Right renal pelvis (tissue), 4 donors: ENCODE measurements at places on chromosomes 5 and 9.

- no peak for DNase-seq
Observed at GRCh38 chr9:2138646-2139045, 123.5 kb downstream of the SMARCA2 start.

- no peak for DNase-seq
Observed at GRCh38 chr9:116269250-116269649, 115.7 kb downstream of the PAPPA start.

GRCh38 chr9:89807101-89807395 lies 202.2 kb downstream of the GADD45G start:
- DNase-seq, result no peak

DNA sequence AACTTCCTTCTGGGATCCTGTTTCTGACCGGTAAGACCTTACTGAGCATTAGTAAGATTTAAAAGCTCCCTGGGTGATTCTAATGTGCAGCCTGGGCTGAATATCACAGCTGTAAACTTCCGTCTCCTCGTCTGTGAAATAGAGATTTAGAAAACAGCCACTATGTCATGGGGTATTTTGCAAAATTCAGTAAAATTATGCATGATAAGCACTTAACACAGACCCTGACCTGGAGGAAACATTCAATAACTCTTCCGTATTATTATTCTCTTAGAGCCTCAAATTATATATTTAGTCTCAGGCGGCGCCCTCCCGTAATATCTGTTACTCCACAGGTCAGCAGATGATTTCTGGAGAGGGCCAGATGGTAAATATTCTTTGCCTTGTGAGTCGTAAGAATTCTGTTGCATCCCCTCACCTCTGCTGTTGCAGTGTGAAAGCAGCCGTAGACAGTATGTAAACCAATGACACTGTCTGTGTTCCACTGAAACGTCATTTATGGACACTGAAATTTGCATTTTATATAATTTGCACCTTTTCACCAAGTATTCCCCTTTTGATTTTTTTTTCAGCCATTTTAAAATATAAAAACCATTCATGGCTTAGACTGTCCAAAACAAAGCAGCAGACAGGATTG lies 39.2 kb upstream of the RARS1 start:
- DNase-seq, result no peak

- DNase-seq, result no peak
Observed at GRCh38 chr5:134543820-134544614, 18.5 kb downstream of the JADE2 start.

- no peak for DNase-seq
Observed at GRCh38 chr5:60841361-60841760, 2.7 kb downstream of the ELOVL7 start.

DNA sequence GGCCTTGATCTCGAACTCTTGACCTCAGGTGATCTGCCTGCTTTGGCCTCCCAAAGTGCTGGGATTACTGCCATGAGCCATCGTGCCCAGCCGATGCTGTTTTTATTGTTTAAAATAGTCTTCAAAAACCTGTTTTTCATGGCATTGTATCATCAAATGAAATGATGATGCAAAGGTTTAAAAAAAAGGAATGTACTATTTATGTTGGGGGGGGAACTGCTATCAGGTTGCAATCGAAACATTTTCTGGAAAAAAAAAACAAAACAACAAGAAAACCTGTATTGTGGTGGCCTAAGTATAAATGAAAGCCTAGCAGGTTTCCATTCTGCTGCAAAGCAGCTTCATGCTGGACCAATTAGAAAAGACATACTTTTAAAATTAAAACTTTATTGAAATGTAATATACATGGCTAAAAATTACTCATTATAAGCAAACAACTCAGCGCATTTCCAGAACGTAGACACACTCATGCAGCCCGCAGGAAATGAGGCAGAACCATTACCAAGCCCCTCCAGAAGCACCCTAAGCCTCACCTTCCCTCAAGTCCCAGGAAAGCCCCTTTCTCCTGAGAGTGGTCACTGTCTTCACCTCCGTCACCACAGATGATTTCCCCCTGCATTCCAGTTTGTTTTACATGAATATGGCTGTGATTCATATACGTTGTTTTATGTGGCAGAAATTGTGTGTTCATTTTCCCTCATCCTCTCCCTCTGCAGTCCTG lies 19.0 kb downstream of the GPR107 start:
- DNase-seq, result no peak

DNA sequence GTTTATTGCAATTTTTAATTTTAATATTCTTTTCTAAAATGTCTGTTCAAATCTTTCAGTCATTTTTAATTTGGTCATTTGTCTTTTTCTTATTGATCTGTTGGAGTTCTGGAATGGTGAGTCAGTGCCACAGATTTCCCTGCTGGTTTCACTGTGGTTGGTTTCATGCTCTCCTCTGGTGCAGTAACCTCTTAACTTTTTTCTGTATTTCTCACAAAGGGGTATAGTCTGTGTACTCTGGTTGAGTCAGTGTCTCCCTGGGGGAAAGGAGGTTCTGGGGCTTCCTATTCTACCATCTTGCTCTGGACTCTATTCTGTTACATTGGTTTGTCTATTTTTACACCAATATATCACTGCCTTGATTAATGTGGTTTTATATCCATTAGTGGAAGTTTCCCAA lies 178.8 kb downstream of the CSNK1G3 start:
- DNase-seq, result no peak

DNA sequence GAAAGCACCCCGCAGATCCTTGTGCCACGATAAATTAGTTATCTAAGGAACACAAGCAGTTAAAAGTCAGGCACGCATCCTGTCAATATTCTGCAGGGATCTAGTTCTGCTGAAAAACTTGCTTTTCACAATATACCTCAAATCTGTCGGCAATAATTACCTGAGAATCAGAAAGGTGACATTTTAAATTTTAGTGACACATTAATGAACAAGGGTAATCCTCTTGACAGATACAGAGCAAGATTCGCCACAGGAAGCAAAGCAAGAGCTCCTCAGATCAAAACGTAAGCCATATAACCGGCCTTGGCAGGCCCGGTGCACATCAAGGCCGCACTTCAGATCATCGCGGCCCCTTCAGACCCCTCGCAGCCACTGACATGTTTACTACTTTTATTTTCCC lies 185.7 kb downstream of the ATPSCKMT start:
- no peak for DNase-seq

GRCh38 chr5:106833517-106833916 lies 837.2 kb downstream of the EFNA5 start:
- no peak for DNase-seq

GRCh38 chr5:93722588-93722987 lies 18.8 kb downstream of the POU5F2 start:
- DNase-seq, result no peak

- no peak for DNase-seq
Observed at GRCh38 chr5:96659170-96659569, 3.0 kb upstream of the CAST start.

DNA sequence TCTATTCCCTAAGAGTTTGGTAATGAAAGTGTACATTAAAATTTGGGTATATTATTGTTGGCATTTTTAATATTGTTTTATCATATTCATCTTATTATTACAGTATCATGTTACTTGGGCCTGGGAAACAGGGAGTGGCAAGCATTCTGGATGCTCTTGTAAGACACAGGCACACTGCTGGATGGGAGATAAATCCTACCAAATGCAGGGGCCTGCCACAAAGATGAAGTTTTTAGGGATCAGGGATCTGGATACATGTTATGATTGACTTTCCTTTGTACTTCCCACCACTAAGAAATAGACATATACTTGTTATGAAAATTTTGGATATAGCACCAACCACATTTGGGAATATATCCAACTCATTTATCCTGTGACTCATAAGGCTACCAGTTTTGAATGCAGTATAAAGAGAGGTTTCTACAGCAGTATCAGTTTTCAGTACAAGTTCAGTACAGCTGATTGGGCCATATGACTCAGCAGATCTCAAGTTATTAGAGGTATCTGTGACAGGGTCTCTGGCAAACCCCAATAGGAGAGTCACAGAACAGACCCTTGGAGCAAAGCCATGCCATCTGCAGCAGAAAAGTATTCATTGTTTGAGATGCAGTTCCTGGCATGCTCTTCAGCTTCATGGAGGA lies 360.1 kb downstream of the DMAC1 start:
- DNase-seq, result no peak

DNA sequence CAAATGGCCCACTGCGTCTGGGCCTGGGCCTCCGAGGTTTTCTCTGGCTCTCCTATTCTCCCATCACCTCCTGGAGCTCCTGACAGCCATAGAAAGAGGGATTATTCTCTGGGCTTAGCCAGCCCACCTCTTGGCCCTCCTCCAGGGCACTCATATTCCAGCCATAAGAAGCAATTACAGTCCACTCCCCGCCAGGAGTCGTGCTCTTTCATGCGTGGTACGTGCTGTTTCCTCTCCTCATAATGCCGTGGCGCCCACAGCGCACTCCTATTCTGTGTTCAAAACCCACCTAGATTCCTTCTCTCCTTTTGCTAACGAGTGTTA lies 240.8 kb upstream of the ZNF462 start:
- no peak for DNase-seq

- no peak for DNase-seq
Observed at GRCh38 chr5:117207088-117207668, 632.6 kb upstream of the SEMA6A start.

DNA sequence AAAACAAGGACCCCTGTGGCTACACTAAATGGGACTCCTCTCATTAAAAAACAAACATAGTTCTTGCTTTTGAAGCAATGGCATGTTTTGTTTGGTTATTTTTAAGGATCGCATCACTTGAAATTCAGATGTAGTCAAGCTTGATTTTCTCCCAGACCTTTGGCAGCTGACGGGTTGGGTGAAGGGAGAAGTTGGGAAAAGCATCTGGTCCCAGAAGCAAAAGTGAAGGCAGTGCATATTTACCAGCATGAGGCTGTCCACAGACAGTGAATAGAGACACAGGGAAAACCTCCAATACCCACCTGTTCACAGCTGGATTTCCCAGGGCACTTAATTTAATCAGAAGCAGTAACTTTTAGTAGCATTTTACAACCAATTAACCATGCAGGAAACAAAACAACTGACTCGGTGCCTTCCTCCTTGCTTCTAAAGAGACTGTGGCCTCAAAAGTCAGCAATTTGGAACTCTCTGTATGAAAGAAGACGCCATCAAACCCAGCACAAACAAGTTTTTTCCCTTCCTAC lies 245.4 kb downstream of the EBF1 start:
- DNase-seq, result no peak

DNA sequence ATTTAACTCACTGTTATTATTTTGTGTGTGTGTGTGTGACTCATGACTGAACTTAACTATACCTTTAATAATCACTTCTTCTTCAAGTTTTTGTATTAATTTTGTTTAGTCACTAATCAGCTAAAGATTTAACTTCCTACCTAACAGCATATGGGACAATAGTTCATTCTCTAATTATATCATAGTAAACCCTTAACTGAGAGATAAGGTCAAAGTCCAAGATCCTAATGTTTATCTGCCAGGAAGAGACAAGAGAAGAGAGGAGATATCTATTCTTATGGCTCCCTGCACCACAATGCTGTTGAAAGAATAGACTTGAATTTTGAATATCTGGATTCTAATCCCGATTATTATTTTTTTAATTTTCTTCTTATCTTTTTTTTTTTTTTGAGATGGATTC lies 28.1 kb downstream of the FREM1 start:
- DNase-seq, result no peak

- DNase-seq, result no peak
Observed at GRCh38 chr5:173680660-173681242, 64.3 kb upstream of the BOD1 start.

- no peak for DNase-seq
Observed at GRCh38 chr9:91865041-91865440, 85.0 kb downstream of the ROR2 start.

GRCh38 chr5:9268226-9268625 lies 277.6 kb downstream of the SEMA5A start:
- DNase-seq, result no peak

- DNase-seq, result no peak
Observed at GRCh38 chr5:19891658-19892057, 96.3 kb downstream of the CDH18 start.

DNA sequence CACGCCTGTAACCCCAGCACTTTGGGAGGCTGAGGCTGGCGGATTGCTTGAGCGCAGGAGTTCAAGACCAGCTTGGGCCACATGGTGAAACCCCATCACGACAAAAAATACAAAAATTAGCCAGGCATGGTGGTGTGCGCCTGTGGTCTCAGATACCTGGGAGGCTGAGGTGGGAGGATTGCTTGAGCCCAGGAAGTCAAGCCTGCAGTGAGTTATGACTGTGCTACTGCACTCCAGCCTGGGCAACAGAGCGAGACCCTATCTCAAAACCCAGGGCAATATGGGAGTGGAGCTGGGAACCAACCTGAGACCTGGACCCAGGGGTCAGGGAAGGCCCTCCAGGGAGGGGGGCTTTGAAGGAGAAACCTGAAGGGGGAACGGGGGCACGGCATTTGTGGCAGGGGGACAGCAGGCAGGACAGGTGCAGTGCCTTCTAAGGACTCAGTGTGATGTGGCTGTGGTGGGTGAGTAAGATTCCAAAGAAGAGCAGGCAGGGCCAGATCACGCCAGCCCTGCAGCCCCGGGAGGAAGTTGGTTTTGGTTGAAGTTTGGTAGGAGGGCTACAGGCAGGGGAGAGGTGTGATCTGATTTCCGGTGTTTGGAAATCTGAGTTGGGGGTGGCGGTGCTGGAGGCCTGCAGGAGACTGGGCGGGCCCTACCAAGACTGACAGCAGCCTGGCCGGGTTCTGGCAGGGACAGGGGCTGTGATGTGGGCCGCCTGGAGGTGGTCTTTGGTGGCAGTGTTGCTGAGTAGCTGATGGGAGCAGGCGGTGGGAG lies 46.2 kb downstream of the NTNG2 start:
- no peak for DNase-seq

GRCh38 chr5:157266286-157267007 lies 524 bp downstream of the CYFIP2 start:
- no peak for DNase-seq

GRCh38 chr5:14781106-14781505 lies 90.5 kb downstream of the ANKH start:
- no peak for DNase-seq

- no peak for DNase-seq
Observed at GRCh38 chr9:134949681-134950385, 32.1 kb upstream of the FCN1 start.

DNA sequence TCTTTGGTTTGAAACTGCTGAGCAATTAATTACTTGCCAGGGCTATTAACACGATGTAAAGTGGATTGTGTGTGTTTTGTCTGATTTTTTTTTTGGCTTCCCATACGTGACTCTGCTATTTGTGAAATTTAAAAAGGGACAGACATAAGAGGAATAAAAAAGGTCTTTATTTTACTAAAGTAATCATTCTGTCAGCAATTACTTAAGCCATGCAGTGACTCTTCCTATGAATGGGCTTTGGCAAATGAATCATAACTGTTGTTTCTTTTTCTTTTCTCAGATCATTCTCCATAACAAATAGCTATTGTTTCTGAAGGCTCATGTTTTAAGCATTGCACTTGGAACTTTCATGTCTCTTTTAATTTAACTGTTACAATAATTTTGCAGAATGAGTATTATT lies 461.3 kb upstream of the RORB start:
- DNase-seq, result no peak

- DNase-seq, result no peak
Observed at GRCh38 chr5:13027874-13028273, 916.6 kb downstream of the DNAH5 start.

- no peak for DNase-seq
Observed at GRCh38 chr9:742104-742503, 99.4 kb upstream of the DMRT1 start.
